ENCODE measurements at places on chromosomes 4 and X.

DNA sequence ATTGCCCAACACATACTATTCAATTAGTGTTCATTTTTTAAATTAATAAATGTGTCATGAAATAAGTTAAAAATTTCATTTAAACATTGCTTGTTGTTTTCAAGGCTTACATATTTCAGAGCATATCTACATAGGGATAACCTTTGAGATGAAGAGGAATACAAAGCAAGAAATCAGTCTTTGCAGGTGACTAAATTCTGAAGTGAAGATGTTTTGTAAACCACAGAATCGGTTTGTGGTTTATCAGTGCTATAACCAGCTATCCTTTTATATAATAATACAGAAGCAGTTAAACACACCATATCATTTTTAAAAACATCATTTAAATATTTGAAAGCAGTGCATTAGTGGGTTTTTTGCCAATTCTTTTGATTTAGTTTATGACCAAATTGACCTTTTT is 26.9 kb downstream of the FAM241A start:
- no peak for DNase-seq

GRCh38 chr4:161208564-161208963 is 955.2 kb downstream of the FSTL5 start:
- no peak for DNase-seq

DNA sequence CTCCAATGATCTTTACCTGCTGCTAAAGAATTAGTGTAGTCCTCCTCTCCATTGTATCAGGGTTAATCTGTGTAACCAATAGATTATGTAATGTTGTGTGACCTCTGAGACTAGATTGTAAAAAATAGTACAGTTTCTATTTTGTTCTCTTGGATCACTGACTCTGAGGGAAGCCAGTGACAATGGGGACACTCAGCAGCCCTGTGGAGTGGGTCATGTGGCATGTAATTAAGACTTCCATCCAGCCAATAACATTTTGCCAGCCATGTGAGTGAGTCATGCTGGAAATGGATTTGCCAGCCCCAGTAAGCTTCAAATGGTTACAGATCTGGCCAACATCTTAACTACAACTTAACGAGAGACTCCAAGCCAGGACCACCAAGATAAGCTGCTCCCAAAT is 332.3 kb downstream of the PTTG2 start:
- no peak for DNase-seq

- DNase-seq = no peak
Measured at GRCh38 chr4:25063116-25063515, 32.4 kb upstream of the LGI2 start.

- DNase-seq = no peak
Measured at GRCh38 chr4:189117426-189117825, 823.2 kb upstream of the FRG1 start.

DNA sequence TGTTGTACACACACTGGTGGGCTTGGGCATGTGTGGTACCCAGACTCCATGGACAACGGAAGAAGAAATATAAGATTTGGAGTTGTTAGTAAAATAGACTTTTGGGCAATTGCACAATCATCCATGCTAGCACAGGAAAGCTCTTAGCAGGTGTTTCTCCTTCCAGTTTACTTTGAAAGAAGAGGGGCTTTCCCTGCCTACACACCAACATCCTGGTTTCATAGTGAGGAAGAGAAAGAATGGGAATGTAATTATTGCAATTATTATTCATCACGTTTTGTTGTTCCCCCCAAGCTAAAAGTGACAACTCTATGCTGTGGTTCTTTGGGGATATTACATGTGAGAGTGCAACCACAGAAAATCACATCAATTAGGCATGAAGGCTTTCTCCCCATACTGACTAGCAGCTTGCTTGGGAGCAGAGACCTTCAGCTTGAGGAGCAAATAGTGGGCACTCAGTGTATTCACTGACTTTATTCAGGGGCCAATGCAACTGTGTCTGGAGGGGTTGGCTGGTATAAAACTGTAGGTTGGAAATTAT is 57.2 kb upstream of the PUDP start:
- no peak for DNase-seq

DNA sequence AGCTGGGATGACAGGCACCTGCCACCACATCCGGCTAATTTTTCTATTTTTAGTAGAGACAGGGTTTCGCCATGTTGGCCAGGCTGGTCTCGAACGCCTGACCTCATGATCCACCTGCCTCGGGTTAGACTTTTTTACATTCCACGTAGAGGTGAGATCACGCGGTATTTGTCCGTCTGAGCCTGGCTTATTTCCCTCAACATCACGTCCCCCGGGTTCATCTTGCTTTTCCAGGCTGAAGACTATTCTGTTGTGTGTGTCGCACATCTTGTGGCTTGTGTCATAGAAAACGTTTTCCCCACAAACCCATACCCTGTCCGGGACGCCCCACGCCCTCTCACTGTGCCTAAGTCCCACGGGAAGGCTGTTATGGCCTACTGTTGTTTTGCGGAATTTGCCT is 185.3 kb downstream of the CRLF2 start:
- no peak for DNase-seq

DNA sequence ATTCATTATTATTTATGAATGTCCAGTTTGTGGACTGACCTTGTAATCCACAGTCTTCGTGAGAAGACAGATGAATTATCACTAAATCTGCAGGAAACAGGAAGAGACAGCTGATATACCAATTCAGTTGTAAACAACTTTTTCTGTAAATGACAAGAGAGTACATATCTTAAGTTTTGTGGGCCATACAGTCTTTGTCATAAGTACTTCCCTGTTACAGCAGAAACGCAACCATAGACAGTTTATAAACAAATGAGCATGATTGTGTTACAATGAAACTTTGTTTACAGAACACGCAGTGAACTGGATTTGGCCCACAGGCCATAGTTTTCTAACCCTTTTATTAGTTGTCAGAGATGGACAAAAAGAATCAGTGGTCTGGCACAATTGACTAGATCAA is 443.4 kb downstream of the PDGFC start:
- DNase-seq = no peak

- DNase-seq = no peak
Measured at GRCh38 chr4:121050300-121050699, 22.0 kb downstream of the NDNF start.

DNA sequence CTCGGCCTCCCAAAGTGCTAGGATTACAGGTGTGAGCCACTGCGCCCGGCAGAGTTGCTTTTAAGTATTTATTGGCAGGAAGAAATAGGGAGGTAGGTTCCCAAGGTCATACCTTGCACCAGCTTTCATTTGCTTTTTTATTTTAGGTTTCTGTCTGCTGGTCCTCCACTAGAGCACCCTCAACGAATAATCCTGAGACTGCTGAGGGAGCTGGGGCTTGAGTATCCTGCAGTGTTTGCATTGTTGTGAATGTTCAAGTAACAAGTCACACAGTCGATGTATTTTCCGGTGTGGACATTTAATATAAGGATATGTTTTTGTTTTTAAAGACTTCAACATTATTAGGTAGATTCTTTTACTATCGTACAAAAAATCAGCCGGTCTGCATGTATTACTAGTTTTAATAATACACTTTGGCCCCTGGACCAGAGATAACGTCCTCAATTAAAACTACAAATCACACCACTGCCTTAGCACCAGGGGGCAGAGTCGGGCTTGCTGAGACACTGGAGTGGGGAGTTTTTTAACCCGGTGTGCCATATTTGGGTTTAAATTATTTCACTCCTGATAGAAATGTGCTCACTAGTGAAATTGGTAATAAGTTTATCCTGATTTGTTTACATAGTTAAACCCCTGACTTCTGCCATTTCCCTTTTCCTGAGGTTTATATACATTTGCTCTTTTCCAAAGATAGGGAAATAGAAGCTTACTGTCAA is 11.6 kb downstream of the SMIM20 start:
- DNase-seq = peak; percentile 24

- no peak for DNase-seq
Measured at GRCh38 chr4:182048871-182049270, 194.3 kb upstream of the TENM3 start.

GRCh38 chr4:84678976-84679744 is 96.2 kb downstream of the CDS1 start:
- DNase-seq = no peak

DNA sequence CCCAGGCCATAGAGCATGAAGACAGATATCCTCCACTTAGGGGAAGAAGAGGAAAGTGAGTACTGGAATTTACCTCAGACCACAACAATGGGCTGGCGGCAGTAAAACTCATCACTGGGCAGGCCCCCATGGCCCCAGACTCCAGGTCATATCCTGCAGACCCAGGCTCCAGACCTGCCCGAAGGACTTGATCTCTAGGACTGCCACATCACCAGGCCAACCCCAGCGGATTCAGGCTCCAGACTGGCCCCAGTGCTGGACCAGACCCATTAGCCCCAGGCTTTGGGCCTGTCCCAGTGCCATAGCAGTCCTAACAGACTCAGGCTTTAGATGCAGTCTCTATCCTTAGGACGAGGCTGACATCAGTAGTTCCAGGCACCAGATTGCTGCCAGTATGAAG is 190.6 kb downstream of the DLG3 start:
- DNase-seq = no peak

DNA sequence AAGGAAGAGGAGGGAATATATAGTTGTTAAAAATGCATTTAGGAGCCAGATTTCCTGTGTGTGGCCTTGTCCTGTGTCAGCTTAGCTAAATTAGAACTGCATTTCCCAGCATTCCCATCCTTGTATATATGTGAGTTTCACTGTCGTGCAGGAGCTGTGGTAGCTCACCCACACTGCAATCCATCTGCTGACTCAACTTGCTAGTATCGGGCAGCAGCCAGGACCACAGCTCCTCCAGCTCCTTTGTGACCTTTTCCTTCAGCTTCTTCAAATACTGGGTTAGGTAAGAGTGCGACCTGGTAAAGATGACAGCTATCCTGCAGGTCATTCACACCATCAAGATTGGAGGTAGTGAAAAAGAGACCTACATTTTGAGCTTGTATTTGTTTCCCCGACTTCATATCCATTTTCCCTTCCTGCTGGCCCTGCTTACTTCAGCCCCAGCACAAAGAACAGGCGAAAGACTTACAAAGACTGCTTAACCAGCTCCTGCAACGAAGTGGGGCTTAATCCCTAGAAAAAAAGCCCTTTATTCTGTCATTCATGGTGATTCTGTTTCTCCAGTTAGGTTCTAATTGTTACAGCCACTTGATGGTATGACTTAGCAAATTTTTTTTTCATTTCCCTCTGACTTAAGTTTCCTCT is 11.4 kb downstream of the ASIC5 start:
- no peak for DNase-seq

DNA sequence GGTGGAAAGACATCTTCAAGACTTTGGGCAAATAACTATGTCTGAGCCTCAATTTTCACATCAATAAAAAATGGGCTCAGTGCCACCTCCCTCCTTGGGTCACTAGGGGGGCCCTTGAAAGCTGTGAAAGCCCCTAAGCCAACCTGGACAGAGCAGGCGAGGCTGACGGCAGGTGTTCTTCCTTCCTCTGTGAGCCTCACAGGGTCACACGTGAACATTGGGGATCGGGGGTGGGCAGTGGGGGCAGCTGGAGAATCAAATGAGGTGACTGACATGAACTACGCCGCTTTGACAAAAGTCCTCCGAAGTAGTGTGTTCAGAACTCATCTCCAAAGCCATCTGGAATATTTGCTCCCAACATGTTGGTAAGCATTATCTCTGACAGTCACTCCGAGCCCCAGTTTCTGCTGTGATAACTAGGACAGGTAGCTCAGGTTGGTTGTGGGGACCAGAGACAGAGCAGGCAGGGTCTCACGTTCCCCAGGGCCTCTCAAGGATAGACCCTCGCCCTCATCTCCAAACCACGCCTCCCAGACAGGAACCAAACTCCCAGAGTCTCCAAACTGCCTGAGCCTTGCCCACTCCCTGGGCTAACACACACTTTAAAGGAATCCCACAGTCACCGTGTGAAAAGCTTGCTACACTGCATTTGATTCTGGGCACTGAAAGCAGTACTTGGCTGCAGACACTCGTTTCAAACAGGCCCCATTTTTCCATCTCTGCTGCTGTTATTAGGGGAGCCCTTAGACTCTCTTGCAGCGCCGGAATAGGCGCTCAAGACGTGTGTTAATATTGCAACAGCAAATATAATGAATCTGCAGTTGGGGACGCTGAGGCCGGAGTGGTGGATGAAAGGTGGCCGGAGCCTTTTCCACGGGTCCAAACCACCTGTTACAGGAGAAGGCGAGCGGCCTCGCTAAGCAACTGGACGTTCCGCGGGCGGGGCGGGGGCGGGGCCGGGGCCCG is 717 bp upstream of the WFS1 start:
- peak; percentile 12 for DNase-seq

- DNase-seq = peak; percentile 14
Measured at GRCh38 chr4:89358935-89359638, 51.5 kb upstream of the GPRIN3 start.

DNA sequence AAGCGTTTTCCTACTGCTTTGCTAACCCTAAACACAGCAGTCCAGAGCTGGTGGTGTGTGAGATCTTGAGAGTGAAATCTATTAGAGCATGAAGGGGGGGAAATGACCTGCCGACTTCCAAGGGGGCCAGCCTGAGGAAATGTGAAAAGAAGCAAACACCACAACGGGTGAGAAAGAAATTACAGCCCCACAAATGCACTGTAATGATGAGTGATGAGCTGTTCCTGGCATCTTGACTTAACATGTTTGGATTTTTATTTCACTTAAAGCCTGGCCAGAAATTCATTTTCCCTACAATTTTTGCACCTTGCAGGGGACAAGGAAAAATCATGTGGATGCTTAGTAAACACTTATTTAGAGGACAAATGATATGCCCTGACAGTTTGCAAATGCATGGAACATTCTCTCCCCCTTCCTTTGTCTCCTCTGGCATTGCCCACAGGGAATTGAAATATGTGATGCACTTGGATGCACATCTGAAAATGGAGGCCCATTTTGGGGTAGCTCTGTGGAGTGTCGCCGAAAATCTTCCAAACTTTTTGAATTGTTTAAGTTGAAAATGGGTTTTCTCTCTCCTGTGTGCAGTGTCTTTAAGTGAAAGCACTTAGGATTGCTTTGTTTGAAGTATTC is 84.3 kb upstream of the TMEM150C start:
- no peak for DNase-seq

- DNase-seq = no peak
Measured at GRCh38 chrX:135931644-135932487, 38.4 kb downstream of the SAGE1 start.

- DNase-seq = no peak
Measured at GRCh38 chr4:183303301-183303700, 16.8 kb downstream of the CLDN22 start.

DNA sequence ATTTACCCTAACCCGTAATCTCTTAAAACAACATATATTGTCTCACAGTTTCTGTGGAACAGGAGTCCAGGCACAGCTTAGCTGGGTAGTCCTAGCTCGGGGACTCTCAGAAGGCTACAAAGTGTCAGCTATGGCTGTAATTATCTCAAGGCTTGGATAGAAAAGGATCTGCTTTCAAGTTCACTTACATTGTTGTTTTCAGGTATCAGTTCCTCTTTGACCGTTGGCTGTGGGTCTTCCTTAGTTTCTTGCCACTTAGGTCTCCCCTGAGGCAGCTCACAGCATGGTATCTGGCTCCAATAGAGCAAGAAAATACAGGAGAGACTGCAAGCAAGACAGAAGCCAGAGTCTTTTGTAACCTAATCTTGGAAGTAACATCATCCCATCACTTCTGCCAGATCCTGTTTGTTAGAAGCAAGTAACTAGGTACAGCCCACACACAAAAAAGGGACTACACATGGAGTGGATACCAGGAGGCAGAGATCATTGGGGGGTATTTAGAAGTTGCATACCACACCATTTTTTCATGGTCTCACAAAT is 137.0 kb downstream of the MAGEB5 start:
- no peak for DNase-seq

- no peak for DNase-seq
Measured at GRCh38 chrX:101605728-101606127, 12.1 kb downstream of the ARMCX6 start.

- DNase-seq = peak; percentile 3
Measured at GRCh38 chr4:94758141-94758699, 465 bp downstream of the BMPR1B start.

- no peak for DNase-seq
Measured at GRCh38 chr4:16896881-16897750, 1.3 kb downstream of the LDB2 start.
